ENCODE measurements at places on chromosomes 6 and 20. TPM values are rescaled to one million over a fixed set of nuclear protein-coding genes. Genes with fewer than 3 reads are reported as not detected.

Gene SNX21
- 3.5 TPM for total RNA-seq

Gene C2
- 3.2 TPM for total RNA-seq

Gene GRM4
- 0.09 TPM for total RNA-seq

Gene NHLRC1
- 1.1 TPM for total RNA-seq

Gene DEFB124
- not detected for total RNA-seq

Gene HLA-G
- total RNA-seq = 0.52 TPM

Gene ENPP5
- total RNA-seq = 0.89 TPM

- DNase-seq = no peak
These were observed 470.3 kb upstream of the JARID2 start for GRCh38 chr6:14775528-14775927.

DNA sequence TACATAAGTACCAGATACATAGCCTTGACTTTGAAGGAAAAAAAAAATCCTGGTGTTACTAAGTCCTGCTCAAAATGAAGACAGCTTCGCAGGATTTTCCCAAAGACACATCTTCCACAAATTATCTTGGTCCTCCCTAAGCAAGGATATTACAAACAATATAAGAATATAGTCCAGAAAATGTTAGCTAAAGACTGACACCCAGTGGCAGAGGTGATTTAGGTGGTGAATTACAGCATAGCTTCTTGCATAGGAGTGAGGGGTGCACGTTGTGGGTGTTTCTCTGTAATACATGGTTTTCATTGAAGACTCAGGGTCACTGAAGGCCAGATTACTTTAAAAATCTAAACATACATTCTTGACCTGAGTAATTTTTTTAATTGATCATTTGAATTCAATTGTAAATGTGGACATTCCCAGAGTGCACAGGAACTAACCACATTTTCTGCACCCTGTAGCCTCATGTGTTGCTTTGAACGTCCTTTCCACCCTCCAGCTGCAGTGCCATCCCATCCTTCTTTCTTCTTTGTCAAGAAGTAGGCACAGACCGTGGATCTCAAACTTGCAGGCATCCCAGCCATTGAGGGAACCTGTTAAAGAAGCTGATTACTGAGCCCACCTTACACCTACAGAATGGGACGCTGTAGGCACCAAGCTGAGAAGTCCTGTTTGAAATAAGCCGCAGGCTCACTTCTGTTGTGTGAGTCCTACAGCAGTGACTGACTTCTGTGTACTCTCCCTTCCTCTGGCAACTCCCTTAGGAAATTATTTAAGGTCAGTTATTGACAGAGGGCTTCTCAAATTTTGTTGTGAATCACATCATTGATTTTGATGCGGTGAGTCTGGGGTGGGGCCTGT is 102.6 kb downstream of the PERP start:
- DNase-seq = no peak

DNA sequence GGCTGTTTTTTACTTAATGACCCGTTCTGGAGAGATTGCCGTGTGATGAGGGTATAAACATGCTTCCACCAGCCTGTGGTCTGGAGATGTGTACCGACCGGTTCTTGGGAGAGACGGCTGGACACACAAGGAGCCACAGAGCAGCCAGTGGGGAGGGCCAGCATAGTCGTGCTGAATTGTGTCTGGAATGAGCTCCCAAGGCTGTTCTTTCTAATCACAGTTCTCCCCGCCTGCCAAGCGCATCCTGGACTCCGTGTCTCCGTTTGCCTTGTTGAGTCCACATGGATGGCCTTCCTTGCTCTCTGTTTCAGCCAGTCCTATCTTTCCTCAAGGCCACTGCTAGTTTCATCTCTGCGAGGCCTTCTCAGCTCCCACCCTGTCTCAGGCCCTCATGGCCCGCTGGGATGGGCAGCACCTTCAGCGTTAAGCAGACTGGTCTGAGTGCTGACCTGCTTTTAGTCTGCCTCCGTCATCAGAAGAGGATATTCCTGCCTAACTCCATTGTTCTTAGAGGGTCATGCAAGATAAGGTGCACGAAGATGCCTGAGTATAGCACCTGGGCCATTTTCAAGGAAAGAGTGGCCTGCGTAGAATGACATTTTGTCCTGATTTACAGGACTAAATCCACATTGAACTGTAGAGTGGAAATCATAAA is 20.6 kb downstream of the MANBAL start:
- no peak for DNase-seq

DNA sequence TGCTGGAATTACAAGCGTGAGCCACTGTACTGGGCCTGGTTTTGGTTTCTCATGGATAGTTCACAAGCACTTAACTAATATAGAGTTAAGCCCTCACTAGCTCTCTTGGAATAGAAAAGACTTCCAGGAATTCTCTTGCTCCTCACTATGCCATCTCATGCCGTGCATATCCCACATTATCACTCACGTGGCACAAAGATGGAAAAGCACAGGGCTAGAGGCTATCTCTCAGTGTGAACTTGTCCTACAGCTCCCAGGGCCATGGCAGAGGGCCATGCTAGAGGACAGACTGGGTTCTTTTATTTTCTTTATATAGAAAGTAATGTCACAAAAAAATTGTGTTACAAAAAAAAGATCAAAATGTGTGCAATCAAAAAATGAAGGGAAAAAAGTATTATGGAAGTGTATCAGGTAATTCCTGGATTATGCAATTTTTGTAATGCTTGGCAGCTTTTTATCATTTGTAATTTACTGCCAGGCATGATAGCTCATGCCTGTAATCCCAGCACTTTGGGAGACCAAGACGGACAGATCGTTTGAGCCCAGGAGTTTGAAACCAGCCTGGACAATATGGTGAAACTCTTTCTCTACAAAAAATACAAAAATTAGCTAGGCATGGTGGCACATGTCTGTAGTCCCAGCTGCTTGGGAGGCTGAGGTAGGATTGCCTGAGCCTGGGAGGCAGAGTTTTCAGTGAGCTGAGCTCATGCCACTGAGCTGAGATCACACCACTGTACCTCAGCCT is 6.4 kb upstream of the SLC2A12 start:
- no peak for DNase-seq

DNA sequence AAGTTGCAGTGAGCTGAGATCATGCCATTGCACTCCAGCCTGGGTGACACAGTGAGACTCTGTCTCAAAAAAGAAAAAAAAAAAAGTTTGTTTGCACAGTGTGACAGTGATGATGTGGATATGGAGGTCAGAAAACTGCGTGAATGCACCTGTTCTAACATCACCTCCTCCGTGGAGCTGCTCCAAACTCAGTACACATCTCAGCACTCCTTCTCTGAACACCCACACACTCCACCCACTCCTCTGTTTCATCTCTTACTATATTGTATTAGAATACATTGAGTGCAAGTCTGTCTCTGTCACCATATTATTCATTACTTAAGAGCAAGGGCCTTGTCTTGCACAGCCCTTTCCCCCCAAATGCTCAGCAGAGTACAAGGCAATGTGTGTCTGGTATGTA is 51.5 kb upstream of the ENPP4 start:
- no peak for DNase-seq

- DNase-seq = no peak
These were observed 30.9 kb upstream of the E2F3 start for GRCh38 chr6:20370801-20371200.

GRCh38 chr6:162829013-162829742 is 101.4 kb downstream of the PACRG start:
- DNase-seq = no peak

- no peak for DNase-seq
These were observed 1.4 kb upstream of the INSM1 start for GRCh38 chr20:20366551-20366875.

DNA sequence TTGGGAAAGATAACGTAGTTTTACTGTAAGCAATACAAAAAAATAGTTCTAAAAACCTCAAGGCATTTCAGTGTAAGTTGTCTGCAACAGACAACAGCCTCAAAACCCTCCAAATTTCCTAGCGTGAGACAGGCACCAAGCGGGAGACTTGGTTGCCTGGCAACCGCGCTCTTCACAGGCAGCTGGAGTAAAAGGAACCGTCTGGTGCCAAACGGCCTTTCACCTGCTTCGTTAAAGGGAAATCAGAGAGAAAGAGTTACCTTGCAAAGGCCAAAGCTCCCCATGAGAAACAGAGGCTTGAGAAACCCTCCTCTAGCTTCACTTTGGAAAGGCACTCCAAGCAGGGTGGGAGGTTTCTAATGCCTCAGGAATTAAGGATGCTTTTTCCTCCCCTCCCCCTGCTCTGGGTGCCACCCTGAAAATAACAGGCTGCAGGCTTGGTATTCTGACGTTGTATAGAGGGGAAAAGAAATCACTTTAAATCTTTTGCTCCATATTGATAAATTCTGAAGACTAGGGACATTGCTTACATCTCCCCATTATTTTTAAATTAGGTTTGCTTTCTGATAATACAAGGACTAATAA is 129.7 kb upstream of the UFL1 start:
- no peak for DNase-seq

Data from CD4-positive, alpha-beta memory T cell (primary cell).